ENCODE measurements at places on chromosomes 3 and 15. TPM values are rescaled to one million over a fixed set of nuclear protein-coding genes. Genes with fewer than 3 reads are reported as not detected.

DNA sequence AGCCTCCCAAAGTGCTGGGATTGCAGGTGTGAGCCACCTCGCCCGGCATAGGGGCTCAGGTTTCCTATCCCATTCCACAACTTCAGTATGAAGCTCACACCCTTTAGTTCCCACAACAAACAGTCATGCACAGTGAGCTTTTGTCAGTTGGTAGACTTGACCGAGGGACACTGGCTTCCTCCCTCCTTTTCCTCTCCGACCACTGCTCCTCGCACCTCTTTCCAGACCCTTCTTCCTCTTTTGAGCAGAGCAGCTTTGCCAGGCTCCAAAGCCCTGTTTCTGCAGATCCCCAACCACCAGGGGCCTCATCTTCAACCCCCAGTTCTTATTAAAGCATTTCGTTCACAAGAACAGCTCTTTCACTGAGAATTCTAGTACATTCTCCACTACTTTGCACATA, 12.7 kb upstream of the CILP start:
- DNase-seq = no peak

DNA sequence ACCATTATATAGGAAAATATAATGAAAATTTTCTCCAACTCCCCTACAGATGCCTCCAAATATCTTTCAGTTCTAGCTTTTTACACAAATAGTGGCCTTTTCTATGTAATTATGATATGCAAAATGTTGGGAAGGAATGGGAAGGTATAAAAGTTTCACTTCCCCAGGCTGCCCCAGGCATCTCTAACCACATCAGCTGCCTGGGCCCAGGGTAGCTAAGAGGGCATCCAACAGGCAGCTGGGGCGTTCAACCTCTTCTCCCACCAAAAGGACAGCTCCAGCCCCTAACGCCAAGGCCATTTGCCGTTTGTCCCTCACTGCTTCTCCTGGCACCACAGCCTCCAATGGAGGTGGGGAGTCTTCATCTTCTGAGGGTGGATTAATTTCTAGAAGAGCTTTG, 188.1 kb upstream of the TSC22D2 start:
- DNase-seq = no peak

GRCh38 chr3:127412578-127413317, 124.9 kb upstream of the PRR20G start:
- DNase-seq = no peak

- DNase-seq = peak; percentile 91
These were observed 43.2 kb upstream of the CMSS1 start for GRCh38 chr3:99774467-99774866.

DNA sequence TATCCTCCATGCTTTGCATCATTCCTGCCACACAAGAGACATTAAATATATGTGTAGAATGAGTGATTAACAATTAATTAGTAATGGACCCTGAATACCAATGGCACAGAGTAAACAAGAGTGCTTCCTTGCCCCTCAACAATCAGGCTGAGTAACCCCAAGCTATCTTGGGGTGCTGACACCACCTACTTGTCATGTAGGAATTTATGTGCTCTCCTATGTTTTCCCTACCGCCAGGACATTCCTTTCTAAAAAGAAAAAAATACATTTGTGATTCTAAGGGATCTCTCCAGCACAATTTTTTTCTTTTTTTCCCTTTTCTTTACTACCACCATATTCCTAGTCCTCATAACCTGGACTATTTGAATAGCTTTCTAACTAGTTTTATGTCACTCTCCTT, 449.1 kb downstream of the MFSD1 start:
- DNase-seq = no peak

DNA sequence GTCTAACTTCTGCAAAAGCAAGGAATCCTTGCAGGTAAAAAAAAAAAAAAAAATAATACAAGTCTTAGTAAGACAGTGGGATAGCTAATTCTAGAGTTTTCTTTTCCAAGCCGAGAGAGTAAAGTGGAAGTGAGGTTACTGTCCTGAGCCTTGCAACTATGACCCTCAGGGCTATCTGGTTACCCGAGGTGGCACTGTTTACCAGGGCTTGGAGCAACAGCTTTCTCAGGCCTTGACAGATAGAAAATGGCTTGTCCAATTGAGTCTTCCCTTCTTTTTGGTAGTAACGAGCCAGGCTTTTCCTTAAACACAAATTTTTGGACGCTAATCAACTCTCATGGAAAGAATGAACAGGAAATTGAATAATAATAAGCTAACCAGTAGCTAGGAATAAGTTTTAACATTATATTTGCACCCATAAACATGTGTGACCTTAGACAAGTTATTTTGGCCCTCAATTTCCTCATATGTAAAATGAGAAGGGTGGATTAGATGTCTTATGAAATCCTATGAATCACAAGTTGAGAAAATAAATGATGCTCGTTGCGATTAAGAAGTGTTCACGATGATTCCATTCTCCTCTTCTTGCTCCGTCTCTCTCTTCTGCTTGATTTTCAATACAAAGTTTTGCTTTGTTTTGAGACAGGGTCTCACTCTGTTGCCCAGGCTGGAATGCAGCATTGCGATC, 236.9 kb upstream of the KBTBD8 start:
- no peak for DNase-seq

GRCh38 chr3:127101411-127102187, 91.3 kb upstream of the PRR23E start:
- DNase-seq = no peak

- DNase-seq = no peak
These were observed 22.2 kb upstream of the IGDCC3 start for GRCh38 chr15:65399997-65400396.

DNA sequence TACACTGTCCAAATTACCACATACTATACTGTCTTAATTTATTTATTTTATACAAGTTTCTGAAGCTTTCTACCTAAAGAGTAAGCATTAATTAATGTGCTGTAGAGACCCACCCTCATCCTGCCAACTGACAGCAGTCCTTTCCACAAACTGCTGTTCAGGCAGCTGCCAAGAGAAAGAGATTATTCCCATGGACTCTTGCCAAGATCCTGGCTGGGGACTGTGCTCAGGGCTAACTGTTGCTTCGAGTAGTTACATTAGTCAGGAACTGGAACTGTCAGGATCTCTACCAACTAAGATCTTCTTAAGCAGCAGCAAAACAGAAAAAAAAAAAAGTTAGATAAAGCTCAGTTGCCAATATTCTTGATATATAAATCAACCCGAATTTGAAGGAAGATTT, 398.8 kb downstream of the MECOM start:
- DNase-seq = no peak

- no peak for DNase-seq
These were observed 21.9 kb downstream of the KLHL6 start for GRCh38 chr3:183533412-183534132.

DNA sequence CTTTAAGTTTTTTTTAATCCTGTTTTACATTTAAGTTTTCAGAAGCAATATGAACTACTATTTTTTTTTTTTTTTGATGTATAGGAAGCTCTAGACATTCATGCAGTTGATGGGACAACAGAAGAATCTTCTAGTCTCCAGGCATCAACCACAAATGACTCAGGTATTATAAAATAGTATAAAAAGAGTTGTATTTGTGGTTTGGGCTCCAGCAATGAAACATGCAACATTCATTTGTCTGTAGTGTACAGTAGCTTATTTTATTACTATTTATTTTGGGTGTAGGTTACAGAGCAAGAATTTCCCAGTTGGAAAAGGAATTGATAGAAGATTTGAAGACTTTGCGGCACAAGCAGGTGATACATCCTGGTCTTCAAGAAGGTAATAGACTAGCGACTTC, 38.6 kb downstream of the MGA start:
- DNase-seq = peak; percentile 47

GRCh38 chr3:53729618-53730017, 116.6 kb downstream of the CHDH start:
- no peak for DNase-seq

- DNase-seq = peak; percentile 89
These were observed 17.6 kb downstream of the TKT start for GRCh38 chr3:53238051-53238850.

GRCh38 chr3:193598202-193598601, 5.2 kb downstream of the OPA1 start:
- no peak for DNase-seq

GRCh38 chr3:13414040-13414729, 5.9 kb downstream of the NUP210 start:
- DNase-seq = no peak

GRCh38 chr3:51501833-51502561, 2.2 kb upstream of the DCAF1 start:
- peak; percentile 29 for DNase-seq

- no peak for DNase-seq
These were observed 722.3 kb upstream of the LMCD1 start for GRCh38 chr3:7779331-7779730.

DNA sequence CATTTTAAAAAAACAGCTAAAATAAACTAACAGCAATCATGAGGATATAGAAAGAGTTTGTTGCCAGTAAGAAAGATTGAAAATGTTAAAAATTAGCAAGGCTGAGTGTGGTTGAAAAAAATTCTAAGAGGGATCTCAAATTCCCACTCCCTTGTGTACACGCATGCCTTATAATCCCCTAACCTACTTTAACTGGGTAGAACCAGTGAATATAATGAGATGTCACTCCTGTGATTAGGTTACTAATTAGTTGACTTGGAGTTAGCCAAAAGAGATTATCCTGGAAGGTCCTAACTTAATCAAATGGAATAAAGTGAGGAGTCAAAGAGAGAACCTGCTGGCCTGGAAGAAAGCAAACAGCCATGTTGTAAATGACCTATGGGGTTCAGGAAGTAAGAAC, 286.0 kb upstream of the TGFBR2 start:
- no peak for DNase-seq

DNA sequence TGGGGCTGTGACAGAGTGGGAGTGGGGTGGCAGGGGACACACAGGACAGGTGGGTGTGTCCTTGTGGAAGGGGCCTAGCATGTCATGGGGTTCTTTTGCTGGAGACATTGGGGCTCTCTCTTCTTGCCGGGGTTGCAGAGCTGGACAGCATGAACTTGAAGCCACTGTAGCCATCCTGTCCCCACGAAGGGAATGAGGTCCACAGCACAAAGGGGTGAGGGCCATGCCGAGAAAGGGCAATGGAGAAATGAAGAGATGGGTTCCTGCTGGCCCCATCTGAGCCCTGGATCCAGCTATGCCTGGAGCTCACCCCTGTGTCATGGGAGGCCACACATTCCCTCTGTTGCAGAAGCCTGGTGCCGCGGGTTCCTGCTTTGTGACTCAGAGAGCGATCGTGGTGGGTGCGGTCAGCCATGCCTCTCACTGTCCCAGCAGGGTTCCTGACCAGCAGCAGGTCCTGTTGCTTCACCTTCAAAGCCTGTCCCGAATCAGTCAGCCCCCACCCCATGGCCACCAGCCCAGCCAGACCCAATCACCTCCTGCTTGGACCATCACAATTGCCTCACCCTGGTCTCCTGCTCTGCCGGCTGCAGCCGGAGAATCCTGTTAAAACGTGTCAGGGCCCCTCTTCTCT, 50.0 kb downstream of the DNAJB8 start:
- peak; percentile 29 for DNase-seq

GRCh38 chr3:15823092-15823491, 25.3 kb upstream of the ANKRD28 start:
- no peak for DNase-seq

DNA sequence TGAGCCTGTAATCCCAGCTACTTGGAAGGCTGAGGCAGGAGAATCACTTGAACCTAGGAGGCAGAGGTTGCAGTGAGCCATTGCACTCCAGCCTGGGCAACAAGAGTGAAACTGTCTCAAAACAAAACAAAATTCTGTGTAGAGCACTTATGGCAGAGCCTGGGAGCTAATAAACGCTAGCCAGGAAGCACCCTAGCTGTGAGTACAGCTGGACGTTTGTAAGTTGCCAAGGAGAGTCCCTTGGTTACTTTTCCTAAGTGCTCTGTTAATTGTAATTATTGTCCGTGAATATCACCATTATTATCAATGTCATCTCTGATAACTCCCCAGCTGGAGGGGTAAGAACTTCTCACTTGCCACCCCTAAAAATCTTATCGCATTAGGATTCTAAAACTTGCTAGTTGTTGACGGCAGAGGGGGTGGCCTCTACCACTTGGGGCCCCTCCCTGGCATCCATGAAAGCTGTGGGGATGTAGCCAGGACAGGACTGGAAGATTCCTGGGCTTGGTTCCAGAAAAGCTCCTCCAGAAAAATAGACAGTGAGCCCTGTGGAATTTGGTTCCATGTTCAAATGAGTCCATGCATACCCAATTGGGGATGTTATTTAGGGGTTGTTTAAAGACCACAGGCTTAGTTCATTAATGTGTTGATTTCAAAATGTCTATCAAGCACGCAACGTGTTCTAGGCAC, 9.9 kb upstream of the KLHL25 start:
- no peak for DNase-seq

DNA sequence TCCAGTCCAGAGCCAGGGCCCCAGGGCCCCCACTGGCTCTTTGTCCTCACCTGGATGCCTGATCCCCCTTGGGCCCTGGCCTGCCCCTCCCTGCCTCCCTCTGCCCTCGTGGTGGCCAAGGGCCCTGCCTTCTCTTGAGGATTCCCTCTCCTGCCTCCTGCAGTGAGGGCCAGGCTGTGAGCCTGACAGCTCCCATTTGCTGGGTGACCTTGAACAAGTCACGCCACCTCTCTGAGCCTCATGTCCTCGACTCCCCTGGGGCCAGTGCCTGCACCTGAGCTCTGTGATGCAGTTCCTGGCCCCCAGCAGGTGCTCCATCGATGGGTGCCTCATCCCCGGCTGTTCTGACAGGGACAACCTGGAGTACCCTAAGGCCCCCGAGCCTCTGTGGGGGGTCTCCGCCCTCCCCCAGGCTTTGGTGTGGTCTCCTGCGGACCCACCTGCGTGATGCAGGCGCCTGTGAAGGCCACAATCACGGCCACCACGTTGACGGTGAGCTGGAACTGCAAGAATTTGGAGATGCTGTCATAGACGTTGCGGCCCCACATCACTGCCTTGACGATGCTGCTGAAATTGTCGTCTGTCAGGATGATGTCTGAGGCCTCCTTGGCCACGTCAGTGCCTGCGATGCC, 24.1 kb upstream of the SEC13 start:
- no peak for DNase-seq

GRCh38 chr15:99605490-99605931, 39.7 kb downstream of the MEF2A start:
- DNase-seq = peak; percentile 86

DNA sequence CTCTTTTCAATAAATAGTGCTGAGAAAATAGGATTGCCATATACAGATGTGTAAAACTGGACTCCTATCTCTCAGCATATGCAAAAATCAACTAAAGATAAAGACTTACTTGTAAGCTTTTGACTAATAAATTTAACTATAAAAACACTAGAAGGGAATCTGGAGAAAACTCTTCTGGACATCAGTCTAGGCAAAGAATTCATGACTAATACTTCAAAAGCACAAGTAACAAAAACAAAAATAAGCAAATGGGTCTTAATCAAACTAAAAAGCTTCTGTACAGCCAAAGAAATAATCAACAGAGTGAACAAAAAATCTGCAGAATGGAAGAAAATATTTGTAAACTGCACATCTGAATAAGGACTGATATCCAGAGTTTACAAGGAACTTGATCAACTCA, 1122.2 kb downstream of the TBL1XR1 start:
- DNase-seq = no peak

GRCh38 chr3:179323197-179324110, 623 bp downstream of the ZNF639 start:
- peak; percentile 54 for DNase-seq

Gene SEMA6D
- 0.17 TPM for polyA plus RNA-seq

Gene CA12
- polyA plus RNA-seq = 8.8 TPM

Gene PLCL2
- 0.60 TPM for polyA plus RNA-seq

Gene HYAL1
- polyA plus RNA-seq = 1.5 TPM

Gene SLC28A1
- polyA plus RNA-seq = not detected

Gene KY
- not detected for polyA plus RNA-seq

Gene CKMT1B
- 53.7 TPM for polyA plus RNA-seq

Gene C3orf80
- not detected for polyA plus RNA-seq

Gene GOLGA6L25
- not detected for polyA plus RNA-seq

Gene DLEC1
- polyA plus RNA-seq = not detected

Gene AADAC
- polyA plus RNA-seq = not detected

Gene GOLGA8S
- polyA plus RNA-seq = 0.02 TPM

Gene ROPN1B
- 0.21 TPM for polyA plus RNA-seq

Gene ALDH1A2
- 0.83 TPM for polyA plus RNA-seq

Gene HIGD2B
- not detected for polyA plus RNA-seq
